ENCODE measurements at places on chromosomes 7 and 10. TPM values are rescaled to one million over a fixed set of nuclear protein-coding genes. Genes with fewer than 3 reads are reported as not detected.

Gene NPFFR1
- total RNA-seq = not detected

Gene MUC12
- total RNA-seq = 1.0 TPM

Gene IFIT1B
- not detected for total RNA-seq

Gene TMEM270
- not detected for total RNA-seq

Gene SUN3
- total RNA-seq = not detected

DNA sequence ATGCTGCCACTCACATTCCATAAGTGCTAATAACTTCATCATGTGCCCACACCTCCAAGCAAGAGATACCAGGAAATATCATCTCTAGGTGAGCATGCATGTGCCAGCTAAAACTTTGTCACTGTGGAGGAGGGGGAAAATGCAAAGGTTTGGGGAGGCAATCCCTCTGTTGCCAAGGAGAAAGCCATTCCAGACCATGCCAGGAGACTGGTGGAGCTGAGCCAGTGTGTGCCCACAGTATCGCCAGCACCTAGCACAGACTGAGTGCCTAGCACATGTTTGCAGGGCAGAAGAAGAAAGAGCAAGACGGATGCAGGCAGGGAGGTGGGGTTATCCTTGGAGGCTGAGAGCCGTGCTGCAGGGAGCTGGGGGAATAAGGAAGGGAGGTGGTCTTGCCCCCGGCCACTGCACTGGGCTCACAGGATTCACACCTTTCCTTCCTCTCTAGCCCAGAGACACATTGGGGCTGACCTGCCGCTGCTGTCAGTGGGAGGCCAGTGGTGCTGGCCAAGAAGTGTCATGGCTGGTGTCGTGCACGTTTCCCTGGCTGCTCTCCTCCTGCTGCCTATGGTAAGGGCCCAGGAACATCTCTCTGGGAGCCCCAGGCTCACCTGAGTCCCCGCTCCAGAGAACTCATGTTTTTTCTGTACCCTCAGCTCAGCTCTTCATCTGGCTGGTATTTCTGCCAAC lies 10.8 kb downstream of the ADCYAP1R1 start:
- peaks cover 5% of the 10 kb centered on the region for H3K27me3 ChIP-seq
- DNase-seq = no peak
- H3K4me3 ChIP-seq = no peak overlapping the region
- H3K36me3 ChIP-seq = no peaks in the 10 kb centered on the region

GRCh38 chr10:99619851-99620710 lies at the start of gene SLC25A28:
Gene SLC25A28, minus strand, starts transcription at chr10:99620439. Its CDS starts 104 bp downstream, at chr10:99620335.
- peak; percentile 91 for DNase-seq
- H3K4me3 ChIP-seq = peak within 1 kb of the TSS; percentile 89
- peaks cover 17% of the 10 kb centered on the region for H3K4me1 ChIP-seq

GRCh38 chr10:98224509-98224908 lies 43.5 kb downstream of the LOXL4 start:
- no peaks in the 10 kb centered on the region for H3K27me3 ChIP-seq
- DNase-seq = no peak
- H3K4me3 ChIP-seq = no peak overlapping the region
- H3K4me1 ChIP-seq = peaks cover 6% of the 10 kb centered on the region
- H3K36me3 ChIP-seq = peaks cover 9% of the 10 kb centered on the region

DNA sequence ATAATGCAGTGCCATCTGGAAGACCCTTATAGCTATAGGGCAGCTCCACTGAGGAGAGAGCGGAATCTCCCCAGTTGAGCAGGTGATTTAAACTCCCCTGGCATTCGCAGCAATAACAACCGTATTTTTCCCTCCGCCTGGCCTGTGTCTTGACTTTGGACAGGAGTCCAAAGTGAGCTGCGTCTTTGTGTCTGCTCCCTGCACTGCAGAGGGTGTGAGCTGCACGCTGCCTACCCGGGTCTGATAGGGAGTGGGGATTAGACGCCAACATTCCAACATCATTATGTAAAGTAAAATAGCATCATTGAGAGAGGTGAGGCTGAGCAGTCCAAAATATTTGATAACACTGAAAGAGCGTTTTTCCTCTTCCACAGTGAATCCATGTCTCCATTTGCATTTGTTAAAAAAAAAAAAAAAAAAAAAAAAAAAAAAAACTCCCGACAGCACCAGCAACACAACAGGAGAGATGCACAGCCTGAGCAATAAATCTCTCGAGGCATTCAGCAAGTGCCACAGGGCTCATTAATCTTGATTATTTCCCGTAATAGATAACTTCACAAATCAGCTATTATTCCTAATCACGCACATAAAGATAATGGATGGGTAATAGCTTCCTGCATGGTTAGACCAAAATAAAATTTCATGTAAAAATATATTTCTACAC lies 68.6 kb downstream of the CELF2 start:
- H3K4me1 ChIP-seq = peaks cover 31% of the 10 kb centered on the region
- no peak for DNase-seq
- peaks cover 4% of the 10 kb centered on the region for H3K27me3 ChIP-seq
- H3K4me3 ChIP-seq = no peak overlapping the region
- H3K36me3 ChIP-seq = no peaks in the 10 kb centered on the region

GRCh38 chr10:32189400-32190084 lies 133.3 kb upstream of the KIF5B start:
- no peak for DNase-seq
- H3K4me3 ChIP-seq = no peak overlapping the region
- H3K27me3 ChIP-seq = no peaks in the 10 kb centered on the region
- no peaks in the 10 kb centered on the region for H3K36me3 ChIP-seq

GRCh38 chr10:84314275-84314674 lies 14.1 kb upstream of the CCSER2 start:
- no peak overlapping the region for H3K27ac ChIP-seq
- H3K36me3 ChIP-seq = no peaks in the 10 kb centered on the region
- no peak overlapping the region for H3K4me3 ChIP-seq
- peaks cover 3% of the 10 kb centered on the region for H3K27me3 ChIP-seq
- no peak for DNase-seq

- H3K27me3 ChIP-seq = peaks cover 4% of the 10 kb centered on the region
- DNase-seq = no peak
- no peaks in the 10 kb centered on the region for H3K36me3 ChIP-seq
Observed at GRCh38 chr10:117198088-117198487, 799 bp downstream of the KCNK18 start.

DNA sequence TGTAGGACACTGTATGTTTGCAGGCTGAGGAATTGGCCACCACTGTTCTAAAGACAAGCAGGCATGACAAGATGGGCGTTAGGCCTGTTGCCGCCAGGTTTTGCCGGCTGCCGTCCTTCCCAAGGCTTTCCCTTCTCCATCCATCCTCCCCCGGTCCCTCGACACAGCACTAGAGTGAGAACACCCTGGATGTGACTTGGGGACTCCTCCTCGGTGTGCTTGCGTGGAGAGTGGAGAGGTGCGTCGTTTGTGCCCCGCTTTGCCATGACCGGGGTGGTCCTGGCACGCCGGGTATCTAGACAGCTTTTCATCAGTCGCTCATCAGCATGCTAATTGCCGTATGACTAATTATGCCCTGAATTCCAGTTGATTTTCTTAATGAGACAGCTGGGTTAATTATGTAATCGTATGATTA lies 206.6 kb upstream of the SH2B2 start:
- peaks cover 2% of the 10 kb centered on the region for H3K27me3 ChIP-seq
- H3K27ac ChIP-seq = no peak overlapping the region
- DNase-seq = no peak
- no peak overlapping the region for H3K4me3 ChIP-seq
- H3K36me3 ChIP-seq = no peaks in the 10 kb centered on the region
- H3K4me1 ChIP-seq = peaks cover 10% of the 10 kb centered on the region

- no peak overlapping the region for H3K4me3 ChIP-seq
- H3K27me3 ChIP-seq = no peaks in the 10 kb centered on the region
- no peak overlapping the region for H3K27ac ChIP-seq
Observed at GRCh38 chr7:108193594-108194498, 63.7 kb upstream of the LAMB4 start.

GRCh38 chr10:27479016-27479415 lies 25.1 kb upstream of the RAB18 start:
- no peak overlapping the region for H3K27ac ChIP-seq
- H3K4me1 ChIP-seq = no peaks in the 10 kb centered on the region
- no peaks in the 10 kb centered on the region for H3K27me3 ChIP-seq
- DNase-seq = no peak
- H3K36me3 ChIP-seq = no peaks in the 10 kb centered on the region

DNA sequence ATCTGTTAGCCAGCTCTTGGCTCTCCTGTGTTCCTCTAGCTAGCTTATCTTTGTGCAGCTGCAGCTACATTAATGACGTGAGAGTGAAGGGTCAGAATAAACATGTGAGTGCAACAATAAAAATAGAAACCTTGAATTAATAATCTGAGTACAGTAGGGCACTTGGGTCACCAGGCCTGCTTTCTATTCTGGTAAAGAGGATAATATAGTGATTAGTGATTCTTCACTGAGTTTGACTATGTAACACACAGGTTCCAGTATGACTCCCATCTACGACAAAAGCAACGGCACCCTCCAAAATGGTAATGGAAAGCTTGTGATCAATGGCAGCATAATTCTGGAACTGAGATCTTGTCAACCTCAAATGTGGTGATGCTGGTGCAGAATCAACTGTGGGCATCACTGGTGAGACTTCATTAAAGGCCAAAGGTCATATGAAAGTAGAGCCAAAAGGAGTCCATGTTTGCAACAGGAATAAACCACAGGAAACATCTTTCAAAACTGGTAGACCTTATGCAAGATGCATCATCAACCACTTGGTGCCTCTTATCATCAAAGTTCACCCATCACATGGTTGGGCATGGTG lies 77.6 kb downstream of the NRBF2 start:
- H3K27ac ChIP-seq = no peak overlapping the region
- no peak overlapping the region for H3K4me3 ChIP-seq
- no peaks in the 10 kb centered on the region for H3K27me3 ChIP-seq

DNA sequence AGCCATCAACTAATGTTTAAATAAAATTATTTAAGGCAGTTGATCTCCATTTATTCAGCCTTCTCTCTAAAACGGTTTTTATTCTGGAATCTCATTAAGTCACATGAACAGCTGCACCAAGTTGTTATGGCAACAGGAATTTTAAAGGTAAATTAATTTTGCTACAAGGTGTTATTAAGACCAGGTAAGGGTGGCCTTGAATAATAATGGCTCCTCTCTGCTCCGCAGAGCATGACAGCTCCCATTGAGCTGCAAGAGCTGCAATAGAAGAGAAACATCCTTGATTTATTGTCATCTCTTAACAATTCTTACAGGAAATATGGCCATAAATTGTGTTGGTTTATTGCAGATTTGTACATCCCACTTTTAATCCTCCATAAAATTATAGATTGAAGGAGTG lies 165.8 kb downstream of the KLF6 start:
- peaks cover 9% of the 10 kb centered on the region for H3K36me3 ChIP-seq
- no peaks in the 10 kb centered on the region for H3K27me3 ChIP-seq
- no peak for DNase-seq
- no peak overlapping the region for H3K4me3 ChIP-seq

DNA sequence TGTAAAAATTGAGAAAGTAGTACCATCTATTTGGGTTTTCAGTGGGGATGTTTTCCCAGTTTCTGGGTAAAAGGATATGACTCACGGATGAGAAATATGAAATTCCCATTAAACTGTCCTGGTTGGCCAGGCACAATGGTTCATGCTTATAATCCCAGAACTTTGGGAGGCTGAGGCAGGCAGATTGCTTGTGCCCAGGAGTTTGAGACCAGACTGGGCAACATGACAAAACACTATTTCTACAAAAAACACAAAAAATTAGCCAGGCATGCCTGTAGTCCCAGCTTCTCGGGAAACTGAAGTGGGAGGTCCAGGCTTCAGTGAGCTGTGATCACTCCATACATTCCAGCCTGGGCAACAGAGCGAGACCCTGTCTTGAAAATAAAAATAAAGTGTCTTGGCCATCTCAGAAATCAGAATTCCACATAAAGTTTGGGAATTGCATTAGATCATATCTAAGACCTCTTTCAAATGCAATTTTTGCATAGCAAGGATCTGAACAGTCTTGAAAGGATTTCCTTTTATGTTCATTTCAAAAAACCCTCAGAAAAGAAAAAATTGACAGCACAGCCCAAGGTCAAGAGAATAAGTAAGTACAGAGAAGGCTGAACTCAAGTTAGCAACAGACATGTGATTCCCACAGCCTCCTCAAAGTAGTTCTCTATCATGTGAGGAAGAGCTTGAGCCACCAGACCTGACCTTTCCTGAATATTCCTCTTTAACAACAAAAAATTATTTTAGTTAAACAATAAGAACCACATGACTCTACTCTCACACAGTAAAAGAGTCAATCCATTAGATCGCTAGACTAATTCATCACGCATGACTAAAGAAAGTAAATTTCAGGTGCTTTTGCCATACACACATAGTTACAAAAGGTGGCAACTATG lies 141.5 kb upstream of the CAV2 start:
- no peaks in the 10 kb centered on the region for H3K4me1 ChIP-seq
- no peak for DNase-seq
- no peak overlapping the region for H3K4me3 ChIP-seq
- H3K36me3 ChIP-seq = no peaks in the 10 kb centered on the region
- no peaks in the 10 kb centered on the region for H3K27me3 ChIP-seq

- H3K36me3 ChIP-seq = no peaks in the 10 kb centered on the region
- H3K27me3 ChIP-seq = no peaks in the 10 kb centered on the region
- H3K4me3 ChIP-seq = no peak overlapping the region
- H3K4me1 ChIP-seq = no peaks in the 10 kb centered on the region
- H3K27ac ChIP-seq = no peak overlapping the region
Observed at GRCh38 chr7:143849785-143850479, 52.0 kb downstream of the TCAF1 start.

- no peaks in the 10 kb centered on the region for H3K27me3 ChIP-seq
- no peaks in the 10 kb centered on the region for H3K36me3 ChIP-seq
- H3K4me1 ChIP-seq = peaks cover 1% of the 10 kb centered on the region
Observed at GRCh38 chr7:116441534-116441933, 58.0 kb upstream of the CAV2 start.

DNA sequence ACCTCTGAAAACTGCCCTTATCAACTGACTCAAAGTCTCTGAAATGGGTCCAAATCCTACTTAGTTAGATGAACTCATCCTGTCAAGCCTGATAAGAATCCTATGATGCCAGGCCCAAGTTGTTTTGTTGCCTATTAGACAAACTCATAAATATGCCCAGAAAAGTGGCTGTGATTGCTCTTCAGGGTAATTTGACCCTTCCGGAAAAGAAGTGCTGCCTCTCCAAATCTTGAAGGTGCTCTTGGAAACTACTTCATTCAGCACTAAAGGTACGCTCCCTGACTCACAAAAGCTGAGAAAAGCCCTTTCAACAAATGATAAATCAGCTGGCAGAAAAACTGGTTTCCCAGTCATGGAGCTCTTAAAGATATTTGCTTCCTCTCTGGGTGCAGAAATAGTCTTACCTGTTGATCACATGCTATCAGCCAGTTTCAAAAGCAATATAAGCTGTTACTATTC lies 6.7 kb downstream of the IFIT5 start:
- H3K27ac ChIP-seq = no peak overlapping the region
- no peaks in the 10 kb centered on the region for H3K36me3 ChIP-seq
- H3K4me3 ChIP-seq = no peak overlapping the region

- peaks cover 4% of the 10 kb centered on the region for H3K27me3 ChIP-seq
- no peaks in the 10 kb centered on the region for H3K36me3 ChIP-seq
- H3K4me1 ChIP-seq = peaks cover 16% of the 10 kb centered on the region
Observed at GRCh38 chr7:150939052-150939451, 39.1 kb downstream of the KCNH2 start.

GRCh38 chr7:41319581-41319980 lies 383.3 kb downstream of the INHBA start:
- no peak overlapping the region for H3K27ac ChIP-seq
- H3K27me3 ChIP-seq = no peaks in the 10 kb centered on the region
- H3K36me3 ChIP-seq = no peaks in the 10 kb centered on the region
- no peaks in the 10 kb centered on the region for H3K4me1 ChIP-seq
- DNase-seq = no peak
- no peak overlapping the region for H3K4me3 ChIP-seq

GRCh38 chr7:96299496-96299895 lies 22.4 kb downstream of the SLC25A13 start:
- no peak overlapping the region for H3K27ac ChIP-seq
- no peaks in the 10 kb centered on the region for H3K27me3 ChIP-seq
- H3K4me1 ChIP-seq = no peaks in the 10 kb centered on the region
- peaks cover 4% of the 10 kb centered on the region for H3K36me3 ChIP-seq

GRCh38 chr10:129890170-129890569 lies 73.9 kb downstream of the EBF3 start:
- H3K36me3 ChIP-seq = peaks cover 6% of the 10 kb centered on the region
- peaks cover 87% of the 10 kb centered on the region for H3K4me1 ChIP-seq
- H3K27me3 ChIP-seq = peaks cover 53% of the 10 kb centered on the region
- H3K27ac ChIP-seq = peak overlapping the region; percentile 90
